ENCODE measurements at places on chromosomes 5 and 9.

- no peak for DNase-seq
Measured at GRCh38 chr5:607541-608428, 4.4 kb upstream of the CEP72 start.

DNA sequence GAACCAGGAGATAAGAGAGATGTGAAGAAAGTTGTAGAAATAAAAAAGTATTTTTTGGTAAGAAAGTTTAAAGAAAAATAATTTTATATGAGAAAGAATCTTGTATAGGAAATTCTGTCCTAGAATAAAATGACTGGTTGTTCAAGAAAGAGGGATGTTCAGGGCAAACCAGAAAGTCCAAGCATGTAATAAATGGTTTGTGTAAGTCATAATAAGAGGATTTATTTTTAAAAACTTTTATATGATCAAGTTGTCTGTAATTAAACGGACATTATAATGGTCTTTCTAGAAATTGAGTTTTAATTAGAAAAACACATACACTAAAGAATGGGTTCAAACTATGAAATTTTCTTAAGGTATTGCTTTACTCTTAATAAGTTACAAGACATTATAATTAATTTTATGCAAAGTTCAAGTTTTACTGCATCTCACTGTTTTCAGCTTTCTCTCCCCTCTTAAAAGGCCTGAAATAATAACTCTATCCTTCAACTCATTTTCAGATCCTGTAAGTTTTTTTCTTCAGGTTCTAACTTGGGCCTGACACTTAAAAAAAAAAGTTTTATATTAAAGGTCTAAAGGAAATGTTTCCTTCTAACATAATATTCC is 56.1 kb upstream of the ZNF300 start:
- DNase-seq, result no peak

GRCh38 chr5:176941951-176942350 is 42.8 kb upstream of the HK3 start:
- DNase-seq, result no peak

- DNase-seq, result no peak
Measured at GRCh38 chr5:99019254-99019653, 90.4 kb upstream of the CHD1 start.

- DNase-seq, result no peak
Measured at GRCh38 chr5:119358530-119358900, 2.7 kb downstream of the TNFAIP8 start.

- DNase-seq, result no peak
Measured at GRCh38 chr9:108444400-108445358, 411.1 kb downstream of the ACTL7B start.

DNA sequence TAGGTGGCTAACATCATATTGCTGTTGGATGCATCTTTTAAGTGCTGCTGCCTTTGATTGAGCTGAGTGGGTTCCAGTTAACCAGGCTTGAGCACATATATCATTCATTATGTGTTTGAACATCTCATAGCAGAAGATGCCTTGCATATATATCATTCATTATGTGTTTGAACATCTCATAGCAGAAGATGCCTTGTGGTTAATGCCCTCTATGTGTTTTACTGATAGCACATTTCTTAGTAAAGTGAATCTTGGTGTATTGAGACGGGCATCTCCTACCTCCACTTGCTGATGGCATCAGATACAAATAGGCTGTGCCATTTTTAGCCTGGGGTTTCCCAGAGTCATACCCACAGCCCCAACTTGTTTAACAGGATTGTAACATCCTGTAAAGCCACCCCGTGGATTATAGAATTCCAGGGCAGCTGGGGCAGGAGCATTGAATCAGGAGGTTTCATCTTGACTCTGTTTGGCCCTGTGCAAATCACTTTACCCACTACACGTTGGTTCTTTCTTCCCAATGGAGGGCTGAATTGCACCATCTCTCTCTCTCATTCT is 26.5 kb downstream of the MTAP start:
- DNase-seq, result no peak

GRCh38 chr9:114824110-114824509 is 18.3 kb upstream of the TNFSF15 start:
- DNase-seq, result no peak

- DNase-seq, result no peak
Measured at GRCh38 chr9:15306068-15306756, 804 bp downstream of the TTC39B start.

DNA sequence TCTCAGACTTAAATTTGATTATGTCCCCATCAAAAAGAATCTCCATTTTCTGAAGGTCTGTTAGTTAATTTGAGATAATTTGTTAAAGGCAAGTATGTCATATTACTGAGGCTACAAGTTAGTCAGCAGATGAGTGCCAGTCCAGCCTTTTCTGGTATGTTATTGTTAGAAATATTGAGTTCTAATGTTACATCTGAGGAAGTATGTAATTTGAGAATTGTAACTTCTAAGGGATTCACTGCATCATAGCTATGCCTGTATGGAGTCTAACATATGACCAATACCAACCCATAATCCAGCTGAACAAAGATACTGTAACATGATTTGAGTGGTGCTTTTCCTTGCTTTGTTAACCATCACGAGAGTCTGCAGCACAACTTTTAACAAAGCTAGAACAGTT is 13.9 kb downstream of the SLC23A1 start:
- no peak for DNase-seq

- no peak for DNase-seq
Measured at GRCh38 chr9:35937227-35937626, 20.7 kb downstream of the OR2S2 start.

DNA sequence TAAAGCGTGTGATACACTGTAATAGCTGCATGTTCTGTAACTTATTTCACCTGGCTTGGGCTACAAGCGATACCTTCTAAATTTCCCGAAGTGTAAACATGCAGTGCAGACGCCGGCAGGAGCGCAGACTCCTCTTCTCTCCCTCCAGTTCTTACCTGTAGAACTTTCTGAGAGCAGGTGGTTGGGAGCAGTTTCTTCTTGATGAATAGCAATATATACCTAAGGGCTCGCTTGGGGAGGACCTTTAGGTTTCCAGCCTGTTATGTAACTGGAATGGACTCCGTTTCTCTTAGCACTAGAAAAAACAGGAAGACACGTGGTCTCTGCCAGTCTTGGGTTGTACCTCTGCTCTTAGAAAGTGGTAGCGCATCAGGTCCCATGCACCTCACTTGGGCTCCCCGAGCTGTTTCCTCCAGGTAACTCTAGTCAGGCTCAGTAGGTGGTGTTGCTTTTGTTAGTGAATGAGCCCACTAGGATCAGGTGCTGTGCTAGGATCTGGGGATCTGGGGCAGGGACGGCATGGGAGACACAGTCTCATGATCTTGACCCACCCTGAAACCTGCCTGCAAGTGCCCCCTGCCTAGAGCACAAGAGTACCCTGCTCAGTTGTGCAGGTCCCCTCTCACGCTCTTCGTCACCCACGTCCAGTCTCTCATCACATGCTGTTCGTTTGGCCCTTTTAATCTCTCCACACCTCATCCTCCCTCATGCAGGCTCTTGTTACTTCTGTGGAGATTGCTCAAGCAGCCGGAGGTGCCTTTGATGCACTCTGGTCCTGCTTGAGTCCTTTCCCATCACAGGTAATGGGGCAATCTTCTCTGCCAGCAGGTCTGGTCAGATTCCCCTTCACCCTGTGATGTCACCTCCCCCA is 2.8 kb downstream of the TENT4A start:
- no peak for DNase-seq

DNA sequence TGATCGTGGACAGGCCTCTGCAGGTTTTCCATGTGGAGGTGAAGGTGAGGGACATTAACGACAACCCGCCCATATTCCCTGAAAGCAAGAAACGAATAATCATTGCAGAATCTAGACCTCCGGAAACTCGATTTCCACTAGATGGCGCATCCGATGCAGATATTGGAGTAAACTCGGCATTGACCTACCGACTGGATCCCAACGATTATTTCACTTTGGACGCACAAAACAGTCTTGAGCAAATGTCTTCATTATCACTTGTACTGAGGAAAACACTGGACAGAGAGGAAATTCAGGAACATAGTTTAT is 621 bp downstream of the PCDHA13 start:
- DNase-seq, result no peak

DNA sequence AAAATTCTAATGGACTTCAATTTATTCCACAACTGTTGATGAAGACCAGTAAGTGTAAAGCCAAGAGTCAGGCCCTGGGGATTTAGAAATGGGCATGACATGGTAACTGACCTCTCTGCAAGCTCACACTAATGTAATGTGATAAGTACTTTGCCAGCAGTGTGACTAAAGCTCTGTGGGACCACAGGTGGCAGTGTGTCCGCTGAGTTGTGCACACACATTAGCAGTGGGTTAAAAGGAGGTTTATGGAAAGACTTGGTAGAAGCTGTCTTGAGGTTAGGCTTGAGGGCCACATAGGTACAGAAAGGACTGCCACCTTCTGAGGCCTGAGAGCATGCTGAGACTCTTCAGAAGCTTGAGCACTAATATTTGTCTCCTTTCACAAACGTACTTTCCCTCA is 67.6 kb downstream of the UBAP1 start:
- no peak for DNase-seq

DNA sequence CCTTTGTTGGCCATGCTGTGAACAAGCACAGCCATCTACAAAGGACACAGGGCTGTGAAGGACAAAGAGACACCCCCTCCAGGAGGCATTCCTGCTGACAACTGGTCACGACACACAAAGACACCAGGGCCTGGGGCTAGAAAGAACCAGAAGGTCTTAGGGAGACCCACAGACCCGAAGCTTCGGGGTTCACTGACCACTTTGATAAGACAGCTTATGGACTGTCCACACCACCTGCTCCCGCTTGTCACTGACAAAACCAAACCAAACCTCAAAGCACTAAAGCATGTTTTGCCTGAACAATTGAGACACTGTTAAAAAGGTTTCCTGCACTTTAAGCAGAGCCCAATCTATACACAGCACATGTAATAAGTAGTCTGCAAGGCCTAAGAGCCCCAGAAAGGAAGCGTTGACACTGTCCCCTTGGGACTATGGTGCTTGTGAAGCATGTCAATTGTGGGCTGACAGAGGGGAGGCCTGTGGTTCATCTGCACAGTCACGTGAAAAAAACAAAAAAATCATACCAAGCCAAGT is 185.0 kb downstream of the GAPVD1 start:
- DNase-seq, result no peak

GRCh38 chr5:141935538-141935937 is 11.9 kb downstream of the DELE1 start:
- no peak for DNase-seq

Measured in activated T-cell treated with anti-CD3 and anti-CD28 coated beads for 48 hours (primary cell).